ACHN (cell line): ENCODE measurements at places on chromosomes 11 and 22.

DNA sequence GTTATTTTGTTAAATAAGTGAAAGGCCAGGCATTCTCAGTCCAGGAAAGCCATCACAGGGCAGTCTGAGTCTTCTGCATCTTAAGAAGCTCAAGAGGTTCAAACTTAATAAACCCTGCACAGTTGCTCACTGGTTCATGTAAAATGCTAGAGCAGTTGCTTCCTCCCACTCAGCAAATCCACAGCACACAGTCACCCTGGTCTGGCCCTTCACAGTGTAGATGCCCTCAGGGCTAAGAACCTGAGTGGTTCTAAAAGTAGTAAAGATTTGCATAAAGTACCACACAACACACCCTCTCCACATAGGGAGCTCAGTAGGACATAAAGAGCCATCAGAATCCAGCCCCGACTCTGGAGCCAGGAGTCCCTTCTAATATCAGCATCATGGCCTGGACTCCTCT, 58.7 kb downstream of the ZNF280B start:
- DNase-seq, result no peak

DNA sequence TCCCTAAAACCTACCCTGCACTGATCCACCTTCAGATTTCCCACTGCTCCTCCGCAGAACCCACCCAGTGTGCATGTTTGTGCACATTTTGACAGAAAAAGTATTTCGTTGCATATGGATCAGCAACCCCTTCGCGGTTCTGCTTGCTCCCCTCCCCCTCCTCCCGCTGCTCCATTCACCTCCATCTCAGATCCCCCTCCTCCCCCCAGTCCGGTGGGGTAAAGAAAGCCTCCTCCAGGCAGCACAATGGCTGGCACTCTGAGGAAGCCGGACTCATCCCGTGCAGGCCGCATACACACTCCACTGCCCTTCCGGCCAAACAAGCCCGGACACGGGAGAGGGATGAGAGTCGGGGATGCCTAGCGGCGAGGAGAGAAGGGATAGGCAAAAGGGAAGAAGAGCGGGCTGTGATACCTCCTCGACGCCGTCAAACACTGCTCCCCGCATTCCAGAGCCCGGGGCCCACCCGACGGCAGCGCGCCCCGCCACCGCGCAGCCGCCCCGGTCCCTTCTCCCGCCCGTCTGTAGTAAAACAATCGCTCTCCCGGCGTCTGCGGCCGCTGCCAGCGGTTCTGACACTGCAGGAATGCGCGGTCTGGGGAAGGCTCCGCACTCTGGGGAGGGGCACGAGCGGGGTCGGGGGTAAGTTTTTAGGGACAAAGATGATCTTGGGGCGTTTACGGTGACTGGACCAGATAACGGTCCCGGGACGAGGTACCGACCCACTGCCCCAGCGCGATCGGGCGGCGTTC, 915 bp downstream of the FEZ1 start:
- no peak for DNase-seq

- peak; percentile 56 for DNase-seq
Measured at GRCh38 chr22:40654522-40655167, 18.1 kb upstream of the MRTFA start.

DNA sequence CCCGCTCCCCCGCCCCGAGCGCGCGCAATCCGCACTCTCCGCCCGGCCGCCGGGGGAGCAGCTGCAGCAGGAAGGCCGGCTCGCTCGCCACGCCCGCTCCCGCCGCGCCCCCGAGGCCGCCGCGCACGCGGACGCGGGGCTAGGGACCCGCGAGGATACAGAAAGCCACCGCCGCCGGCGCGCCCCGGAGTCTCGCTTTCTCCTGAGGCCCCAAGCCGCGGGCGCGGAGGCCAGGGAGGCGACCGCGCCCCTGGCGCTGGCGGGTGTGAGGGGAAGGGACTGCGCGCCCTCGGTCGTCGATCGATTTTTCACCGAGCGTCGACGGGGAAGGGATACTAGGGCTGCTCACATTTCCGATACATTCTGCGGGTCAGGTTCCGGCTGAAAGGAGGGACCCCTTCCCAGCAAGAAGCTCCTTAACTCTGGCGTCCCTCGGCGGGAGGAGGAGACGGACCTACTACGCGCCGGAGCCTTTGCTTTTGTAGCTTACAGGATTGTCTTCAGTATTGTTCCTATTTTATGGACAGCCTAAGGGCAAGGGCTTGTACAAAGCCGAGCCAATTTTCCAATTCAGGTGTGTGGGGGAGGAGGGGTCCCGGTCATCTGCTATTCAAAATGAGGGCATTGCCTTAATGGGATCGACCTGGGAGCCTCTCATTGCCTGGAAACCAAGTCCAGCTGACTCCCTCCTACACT, 416 bp upstream of the GAB2 start:
- peak; percentile 79 for DNase-seq
